ENCODE measurements at places on chromosomes 5 and 9.

- DNase-seq: no peak
Observed at GRCh38 chr5:158273035-158273434, 414.1 kb upstream of the CLINT1 start.

GRCh38 chr9:83188277-83188676 is 125.3 kb upstream of the RASEF start:
- no peak for DNase-seq

GRCh38 chr5:174323878-174324281 is 278.4 kb downstream of the NSG2 start:
- peak; percentile 84 for DNase-seq

GRCh38 chr5:14574891-14575508 is 6.6 kb upstream of the OTULINL start:
- no peak for DNase-seq

DNA sequence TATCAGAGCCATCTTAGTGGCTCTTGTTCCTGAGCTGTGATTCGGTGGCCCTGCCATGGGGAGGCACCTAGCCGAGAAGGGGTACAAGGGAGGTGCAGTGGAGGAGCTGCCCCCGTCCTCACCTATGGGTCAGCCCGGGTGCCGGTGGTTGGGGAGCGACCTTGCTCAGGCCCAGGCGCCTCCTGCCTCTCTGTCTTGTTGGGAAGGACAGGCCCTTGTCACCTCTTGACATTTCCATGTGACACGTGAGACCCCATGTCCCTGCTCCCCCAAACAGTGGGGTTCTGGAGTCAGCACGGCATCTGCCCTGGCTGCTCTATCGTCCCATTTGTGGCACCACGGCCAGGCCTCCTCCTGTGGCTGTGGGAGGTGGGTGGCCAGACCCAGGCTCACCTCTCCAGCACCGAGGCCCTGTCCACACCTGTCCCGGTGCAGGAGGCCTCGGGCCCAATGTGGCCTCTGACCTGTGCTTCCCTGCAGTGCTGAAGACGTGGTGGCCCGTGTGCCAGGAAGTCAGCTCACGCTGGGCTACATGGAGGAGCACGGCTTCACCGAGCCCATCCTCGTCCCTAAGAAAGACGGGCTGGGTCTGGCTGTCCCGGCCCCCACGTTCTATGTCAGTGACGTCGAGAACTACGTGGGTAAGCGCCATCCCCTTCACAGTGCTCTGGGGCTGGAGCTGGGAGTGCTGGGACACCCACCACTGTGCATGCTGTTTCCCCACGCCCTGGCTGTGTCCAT is 68.9 kb downstream of the PHF2 start:
- no peak for DNase-seq

DNA sequence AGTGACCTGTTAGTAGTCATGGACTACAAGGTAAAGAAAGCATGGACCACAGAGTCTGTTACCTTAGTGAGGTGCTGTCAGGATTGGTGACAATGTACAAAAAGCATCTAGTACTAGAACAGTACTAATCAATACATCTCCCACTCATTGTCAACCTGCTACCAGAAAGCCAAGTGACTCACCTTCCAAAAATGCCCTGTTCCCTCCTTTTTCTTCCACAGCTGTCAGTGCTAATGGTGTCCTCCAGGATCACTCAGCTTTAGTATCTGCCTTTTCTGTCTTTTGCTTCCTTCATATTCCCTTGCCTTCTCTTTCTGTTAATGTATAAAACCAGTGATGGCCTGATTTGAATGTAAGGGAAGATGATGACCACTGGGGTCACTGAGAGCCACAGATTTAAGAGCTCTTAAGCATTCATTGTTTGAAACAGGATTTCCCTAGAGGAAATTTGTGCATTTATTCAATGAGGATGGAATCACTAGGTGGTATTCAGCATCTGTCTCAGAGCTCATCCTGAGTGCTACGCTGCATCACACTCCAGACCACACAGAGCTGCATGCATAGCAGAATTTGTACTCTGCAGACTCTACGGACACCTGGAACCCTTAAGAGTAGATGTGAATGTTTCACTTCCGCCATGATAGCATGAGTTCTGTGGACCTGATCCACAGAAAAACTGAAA is 71.0 kb downstream of the SV2C start:
- DNase-seq: no peak

DNA sequence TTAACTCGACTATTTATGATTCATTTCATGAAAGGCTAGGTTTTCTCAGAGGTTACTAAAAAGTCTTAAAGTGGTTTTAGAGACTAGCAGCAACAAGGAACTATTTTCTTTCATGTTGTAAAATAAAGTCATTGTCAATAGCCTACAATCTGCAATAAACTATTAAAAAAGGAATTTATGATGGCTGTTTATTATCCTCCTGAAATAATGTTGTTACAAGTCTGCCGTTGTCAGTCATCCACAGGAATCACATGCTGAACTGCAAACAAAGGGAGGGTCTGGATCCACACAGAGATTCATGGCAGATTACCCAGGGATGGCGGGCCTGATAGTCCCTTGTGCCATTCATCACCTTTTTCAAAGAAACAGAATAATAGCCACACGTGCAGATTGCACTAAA is 49.2 kb downstream of the TMEM174 start:
- DNase-seq: no peak

DNA sequence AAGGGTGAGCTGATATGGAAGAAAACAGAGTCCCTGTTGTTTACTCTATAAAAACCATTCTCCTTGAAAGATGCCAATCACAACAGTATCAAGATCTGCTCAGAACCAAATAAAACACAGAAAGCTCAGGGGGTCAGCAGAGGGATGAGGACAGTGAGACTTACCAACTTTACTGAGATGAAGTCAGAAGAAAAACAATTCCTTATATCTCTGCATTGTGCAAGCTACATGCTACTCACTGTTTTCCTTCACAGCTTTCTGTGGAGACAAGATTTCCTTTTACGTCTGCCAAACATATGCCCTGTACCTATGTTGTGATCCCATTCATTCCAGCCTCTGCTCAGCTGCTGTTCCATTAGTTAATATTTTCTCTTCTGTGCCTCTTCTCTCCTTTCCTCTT is 185.6 kb downstream of the TSSK1B start:
- no peak for DNase-seq

DNA sequence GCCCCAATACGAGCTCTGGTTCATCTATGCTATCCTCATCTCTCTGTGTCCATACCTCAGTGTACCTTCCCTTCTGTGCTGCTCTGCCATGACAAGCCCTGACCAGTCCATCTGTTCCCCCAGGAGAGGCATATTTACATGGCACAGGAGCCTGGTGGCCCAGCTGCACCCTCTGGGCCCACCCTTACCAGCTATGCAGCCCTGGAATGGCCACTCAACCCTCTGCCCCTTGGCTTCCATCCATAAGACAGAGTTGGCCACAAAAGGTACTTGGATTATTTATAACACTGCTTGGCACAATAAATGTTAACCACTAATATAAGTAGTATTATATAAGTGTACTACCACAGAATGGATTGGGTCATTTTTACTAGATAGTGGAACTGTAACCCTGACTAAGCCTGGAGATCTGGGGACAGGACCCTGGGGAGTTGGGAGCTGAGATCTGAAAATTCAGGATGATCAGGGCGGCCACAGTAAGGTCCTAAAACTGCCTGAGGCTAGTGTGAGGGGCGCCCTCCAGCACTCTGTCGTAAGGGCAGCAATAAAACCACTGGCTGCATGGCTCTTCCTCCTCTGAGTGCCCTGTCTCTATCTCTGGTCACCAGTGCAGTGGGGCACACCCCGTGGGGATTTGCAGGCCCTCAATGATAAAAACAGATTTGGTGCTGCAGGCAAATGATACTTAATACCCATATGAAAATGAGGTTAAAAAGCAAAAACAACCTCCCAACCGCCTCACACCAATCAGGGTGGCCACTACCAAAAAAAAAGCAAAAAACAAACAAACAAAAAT is 65.8 kb downstream of the SEMA4D start:
- DNase-seq: no peak

DNA sequence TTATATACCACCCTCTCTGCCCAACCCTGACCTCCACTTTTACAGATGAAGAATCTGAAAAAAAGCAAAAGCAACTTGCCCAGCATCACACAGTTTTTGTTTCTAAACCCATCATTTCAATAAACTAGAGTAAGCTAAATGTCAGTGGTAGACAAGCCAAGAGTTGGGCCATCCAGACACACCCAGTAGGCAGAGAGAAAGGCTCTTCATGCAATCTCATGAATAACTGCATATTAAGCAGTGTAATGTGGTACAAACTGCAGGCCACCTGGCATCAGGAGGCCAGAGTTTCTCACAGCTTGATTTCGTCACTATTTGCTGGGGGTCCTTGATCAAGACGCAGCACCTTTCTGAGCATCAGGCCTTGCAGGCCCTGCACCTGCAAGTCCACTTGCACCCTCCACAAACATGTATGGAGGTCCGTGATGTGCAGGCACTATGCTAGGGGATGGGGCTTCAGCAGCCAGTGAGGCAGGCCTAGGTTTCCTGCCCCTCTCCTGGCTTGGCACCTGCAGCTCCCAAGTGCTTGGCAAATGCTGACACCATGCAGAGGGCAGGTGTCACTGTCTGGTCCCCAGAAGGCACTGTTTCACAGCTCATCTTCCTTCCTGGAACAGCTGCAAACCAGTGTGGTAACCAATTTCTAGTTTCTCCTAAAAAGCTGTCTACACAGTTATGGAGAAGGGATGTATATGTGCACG is 29.8 kb downstream of the ADAM19 start:
- DNase-seq: no peak

DNA sequence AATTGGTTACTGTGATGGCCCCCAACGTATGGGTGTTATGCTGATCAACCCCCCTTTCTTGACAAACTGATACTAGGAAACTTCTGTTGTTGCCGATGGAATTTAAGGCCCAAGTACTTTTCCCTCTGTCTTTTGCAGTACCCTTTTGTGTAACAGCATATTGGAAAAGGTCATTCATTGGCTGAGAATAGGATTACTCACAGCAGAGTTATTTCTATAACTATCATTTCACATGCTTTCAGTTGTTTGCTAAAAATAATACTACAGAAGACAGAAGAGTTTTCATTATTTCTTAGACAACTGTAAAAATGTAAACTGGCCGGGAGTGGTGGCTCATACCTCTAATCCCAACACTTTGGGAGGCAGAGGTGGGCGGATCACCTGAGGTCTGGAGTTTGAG is 329.5 kb downstream of the KIAA0825 start:
- peak; percentile 4 for DNase-seq

GRCh38 chr9:131731644-131732043 is 8.2 kb downstream of the RAPGEF1 start:
- no peak for DNase-seq

- peak; percentile 27 for DNase-seq
Observed at GRCh38 chr9:15306068-15306756, 804 bp downstream of the TTC39B start.

- no peak for DNase-seq
Observed at GRCh38 chr5:153546566-153546965, 56.1 kb downstream of the GRIA1 start.

DNA sequence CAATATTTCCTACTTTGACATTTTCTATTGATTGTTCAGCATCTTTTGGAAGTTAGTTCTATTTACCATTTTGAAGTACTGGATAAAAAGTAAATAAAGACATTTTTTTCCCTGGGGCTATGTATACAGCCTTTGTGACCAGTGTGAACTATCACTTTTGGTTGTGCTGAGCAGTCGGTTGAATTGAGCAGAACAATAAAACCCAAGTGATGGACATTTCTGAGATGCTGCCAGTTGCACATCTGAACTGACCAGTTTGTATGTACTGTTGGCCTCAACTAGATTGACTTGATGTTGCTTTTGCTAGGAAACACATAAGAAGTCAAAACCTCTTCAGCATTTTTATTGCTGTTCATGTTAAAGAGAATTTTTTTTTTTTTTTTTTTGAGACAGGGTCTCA is 260.2 kb upstream of the EFNA5 start:
- no peak for DNase-seq

GRCh38 chr5:137566780-137567179 is 67.7 kb upstream of the SPOCK1 start:
- DNase-seq: no peak

DNA sequence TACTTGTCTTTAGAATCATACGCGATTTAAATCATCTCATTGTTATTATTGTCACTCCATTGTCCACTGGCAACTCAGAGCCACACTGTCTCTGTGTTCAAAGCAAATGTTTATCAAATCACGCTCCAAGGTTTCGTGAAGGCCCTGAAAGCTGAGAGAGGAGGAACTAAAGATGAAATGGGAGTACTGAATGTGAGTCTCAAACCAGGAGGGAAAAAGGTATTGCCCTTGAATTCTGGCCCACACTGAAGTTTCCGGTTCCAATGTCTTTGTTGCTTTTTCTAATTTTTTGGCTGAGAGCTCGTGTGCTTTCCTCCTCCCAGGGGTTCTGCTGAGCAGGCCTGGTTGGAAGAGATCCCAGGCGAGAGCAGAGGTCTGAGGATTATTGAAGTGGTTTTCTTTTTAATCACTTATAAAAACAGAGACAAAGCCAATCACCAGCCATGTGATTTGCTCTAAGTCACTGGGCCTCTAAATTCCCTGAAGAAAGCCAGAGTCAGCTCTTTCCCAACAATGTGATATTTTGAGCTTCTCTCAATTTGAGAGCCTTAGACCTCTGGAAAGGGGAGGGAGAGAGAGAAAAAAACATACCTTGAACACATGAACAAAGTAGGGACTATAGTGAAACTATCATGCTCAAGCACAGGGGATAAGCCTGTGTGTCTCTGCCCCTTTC is 420.8 kb upstream of the GRAMD2B start:
- peak; percentile 10 for DNase-seq

- DNase-seq: no peak
Observed at GRCh38 chr9:121881920-121882500, 211.1 kb downstream of the TTLL11 start.

Data from urothelium cell line (cell line).